Ureter (tissue), 1 donor: ENCODE measurements at places on chromosomes 3 and 15. TPM values are rescaled to one million over a fixed set of nuclear protein-coding genes. Genes with fewer than 3 reads are reported as not detected.

The ZNF770 gene
- total RNA-seq = 47.8 TPM

The ZBED2 gene
- total RNA-seq = not detected

The GOLGA6L4 gene
- 9.1 TPM for total RNA-seq

- peak; percentile 18 for DNase-seq
Measured at GRCh38 chr15:31461375-31461774, 134.7 kb downstream of the KLF13 start.

GRCh38 chr15:90138071-90138833 is 36.0 kb upstream of the IDH2 start:
- no peak for DNase-seq

GRCh38 chr3:49617390-49618013 is 56.6 kb upstream of the APEH start:
- no peak for DNase-seq

GRCh38 chr15:74889390-74889882 is 406 bp upstream of the MPI start:
- DNase-seq = peak; percentile 67

- no peak for DNase-seq
Measured at GRCh38 chr3:193972832-193973231, 163.1 kb upstream of the HES1 start.

DNA sequence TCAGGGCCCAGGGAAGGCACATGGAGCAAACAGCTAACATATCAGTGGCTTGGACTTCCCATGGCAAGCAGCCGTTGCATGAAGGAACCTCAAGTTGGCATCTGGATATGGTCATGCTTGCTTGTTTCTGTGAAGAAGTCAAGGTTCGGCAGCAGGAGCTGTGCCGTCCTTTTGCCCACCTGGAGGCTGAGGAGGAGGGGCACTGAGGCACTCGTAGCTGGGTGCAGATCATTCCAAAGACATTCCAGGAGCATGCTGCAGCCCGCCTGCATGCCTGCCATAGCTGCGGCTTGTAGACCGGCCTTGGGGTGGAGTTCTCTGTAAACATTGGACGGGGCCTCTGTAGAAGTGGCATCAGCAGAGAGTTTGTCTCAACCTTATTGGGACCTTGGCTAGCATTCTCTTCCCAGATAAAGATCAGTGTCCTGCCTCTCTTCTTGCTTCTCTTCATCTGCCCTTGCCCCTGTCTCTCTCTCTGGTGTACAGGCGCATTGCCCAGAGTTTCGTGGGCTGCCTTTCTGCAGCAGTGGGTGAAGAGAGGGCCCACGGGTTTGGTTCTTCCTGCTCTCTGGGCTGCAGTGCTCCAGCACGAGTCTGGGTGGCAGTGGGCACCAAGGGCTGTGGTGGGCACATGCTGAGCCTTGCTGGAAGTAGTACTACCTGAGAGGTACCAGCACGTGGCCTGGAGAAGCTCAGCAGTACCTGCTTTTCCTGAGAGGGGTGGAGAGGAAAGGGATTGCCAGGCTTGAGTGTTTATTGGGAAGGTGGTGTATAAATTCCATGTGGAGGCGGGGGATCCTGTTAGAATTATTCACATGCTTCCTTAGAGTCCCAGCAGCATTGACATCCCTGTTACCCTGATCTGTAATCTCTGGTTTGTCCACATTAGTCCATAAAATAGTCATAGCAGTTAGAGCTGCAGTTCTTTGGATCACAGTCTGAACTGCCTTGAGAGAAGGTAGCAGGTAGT is 49.4 kb downstream of the CHCHD6 start:
- peak; percentile 80 for DNase-seq
